ENCODE measurements at places on chromosomes 2 and 18.

- no peak for DNase-seq
These were observed 894 bp downstream of the SMAD7 start for GRCh38 chr18:48949606-48950535.

DNA sequence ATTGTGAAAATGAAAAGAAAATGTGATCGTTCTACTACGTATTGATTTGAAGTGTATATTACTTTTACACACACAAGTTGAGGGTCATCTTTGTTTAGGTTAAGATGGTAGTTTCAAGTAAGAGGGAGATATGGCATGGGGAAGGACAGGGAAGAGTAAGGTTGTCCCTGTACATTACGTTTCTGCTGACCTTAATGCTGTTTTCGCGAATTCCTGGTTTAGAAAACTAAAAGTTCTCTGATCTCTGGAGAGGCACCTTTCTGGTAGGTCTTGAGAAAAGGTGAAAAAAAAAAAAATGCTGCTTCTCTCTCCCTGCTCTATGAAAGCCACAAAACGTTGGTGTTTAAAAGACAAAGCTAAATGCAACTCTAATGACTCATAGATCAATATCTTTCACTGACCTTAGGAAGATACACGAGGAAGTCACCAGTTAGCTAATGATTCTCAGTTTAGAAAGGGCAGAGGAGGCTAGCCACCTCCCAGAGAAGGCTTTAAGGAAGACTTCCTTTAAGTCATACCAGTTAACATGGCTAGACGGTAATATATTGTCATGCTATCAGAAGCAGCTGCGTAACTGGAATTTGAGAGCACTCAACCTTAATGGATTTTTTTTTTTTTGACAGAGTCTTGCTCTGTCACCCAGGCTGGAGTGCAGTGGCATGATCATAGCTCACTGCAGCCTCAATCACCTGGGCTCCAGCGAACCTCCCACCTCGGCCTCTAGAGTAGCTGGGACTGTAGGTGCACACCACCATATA, 13.2 kb downstream of the TXNDC2 start:
- no peak for DNase-seq

DNA sequence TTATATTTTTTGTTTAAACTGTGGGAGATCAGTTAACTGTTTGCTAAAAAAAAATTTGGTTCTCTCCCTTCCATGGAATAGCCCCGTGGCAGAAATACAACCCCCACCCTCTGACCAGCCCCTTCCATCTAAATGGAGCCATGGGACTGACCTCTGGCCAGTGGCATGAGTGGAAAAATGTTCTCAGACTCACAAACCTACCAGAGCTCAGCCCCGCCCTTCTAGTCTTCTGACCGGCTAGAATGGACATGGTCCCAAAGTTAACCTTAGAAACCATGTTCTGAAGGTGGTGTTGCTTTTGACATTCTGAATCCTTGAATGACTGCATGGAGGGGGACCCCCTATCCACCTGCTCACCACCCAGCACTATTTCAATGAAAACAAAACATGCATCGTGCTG, 1.3 kb upstream of the CHRNA1 start:
- DNase-seq: no peak

DNA sequence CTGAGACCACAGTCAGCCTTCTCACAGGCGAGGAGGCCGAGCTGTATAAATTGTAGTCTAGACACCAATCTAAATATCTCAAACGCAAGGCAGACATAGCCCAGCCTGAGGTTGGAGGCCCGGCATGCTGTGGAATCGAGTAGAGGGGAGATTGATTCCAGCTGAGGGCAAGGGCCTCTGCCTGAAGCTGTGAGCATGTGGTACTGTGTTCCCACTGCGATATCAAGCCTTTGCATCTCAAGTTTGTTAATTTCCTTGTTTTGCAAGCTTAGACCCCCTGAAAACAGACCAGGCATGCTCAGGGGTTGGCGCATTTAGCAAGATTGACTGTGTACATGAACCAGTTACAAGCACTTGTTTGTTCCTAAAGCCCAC, 65.1 kb upstream of the FOSL2 start:
- no peak for DNase-seq

Data from GOT3 (cell line).